ENCODE measurements at places on chromosomes 2 and 18.

GRCh38 chr18:8175501-8176061 lies 433.7 kb upstream of the RAB12 start:
- DNase-seq, result peak; percentile 27

DNA sequence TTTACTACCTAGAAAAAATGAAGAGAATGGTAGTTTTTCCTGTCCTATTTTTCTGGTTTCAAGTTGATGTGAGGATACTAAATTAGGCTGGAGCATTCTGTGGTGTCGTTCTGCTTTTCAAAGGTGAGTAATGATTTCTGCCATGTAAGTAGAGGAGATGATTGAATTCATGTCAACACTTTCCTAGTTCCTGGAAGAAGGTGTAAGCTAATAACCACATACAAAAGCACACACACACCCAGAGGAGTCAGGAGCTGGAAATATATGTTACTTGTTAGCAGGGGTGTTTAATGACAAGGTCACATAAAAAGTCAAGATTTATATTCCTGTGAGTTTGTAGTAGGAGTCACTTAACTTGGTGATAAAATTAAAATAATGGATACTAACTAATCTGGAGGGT lies 172.1 kb downstream of the TMX3 start:
- no peak for DNase-seq

DNA sequence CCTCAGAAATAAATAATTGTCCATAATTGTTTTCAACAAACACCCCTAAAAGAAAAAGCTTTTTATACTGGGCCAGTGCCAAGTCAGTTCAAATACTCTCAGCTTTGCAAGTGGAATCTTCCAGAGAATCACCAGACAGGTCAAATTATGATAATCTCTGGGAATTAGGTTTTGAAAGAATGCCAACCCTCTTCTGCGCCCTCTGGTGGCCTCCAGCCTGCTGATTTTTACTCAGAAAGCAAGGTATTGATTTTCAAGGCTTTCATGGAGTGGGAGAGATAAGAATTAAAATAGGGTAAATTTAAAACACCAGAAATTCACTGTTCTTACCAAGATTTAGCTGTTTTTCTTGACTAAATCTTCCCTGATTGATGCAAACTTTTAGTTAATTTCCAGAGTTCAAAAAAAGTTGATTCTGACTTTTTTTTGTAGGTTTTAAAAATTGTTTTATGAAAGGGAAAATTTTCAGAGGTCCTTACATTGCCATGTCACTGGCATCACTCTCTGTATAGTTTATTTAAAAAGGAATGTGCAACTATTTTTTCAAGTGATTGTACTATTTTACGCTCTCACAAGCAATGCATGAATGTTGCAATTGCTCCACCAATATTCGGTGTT lies 282.9 kb upstream of the TNP1 start:
- no peak for DNase-seq

GRCh38 chr2:144402251-144402650 lies 117.7 kb downstream of the ZEB2 start:
- no peak for DNase-seq

DNA sequence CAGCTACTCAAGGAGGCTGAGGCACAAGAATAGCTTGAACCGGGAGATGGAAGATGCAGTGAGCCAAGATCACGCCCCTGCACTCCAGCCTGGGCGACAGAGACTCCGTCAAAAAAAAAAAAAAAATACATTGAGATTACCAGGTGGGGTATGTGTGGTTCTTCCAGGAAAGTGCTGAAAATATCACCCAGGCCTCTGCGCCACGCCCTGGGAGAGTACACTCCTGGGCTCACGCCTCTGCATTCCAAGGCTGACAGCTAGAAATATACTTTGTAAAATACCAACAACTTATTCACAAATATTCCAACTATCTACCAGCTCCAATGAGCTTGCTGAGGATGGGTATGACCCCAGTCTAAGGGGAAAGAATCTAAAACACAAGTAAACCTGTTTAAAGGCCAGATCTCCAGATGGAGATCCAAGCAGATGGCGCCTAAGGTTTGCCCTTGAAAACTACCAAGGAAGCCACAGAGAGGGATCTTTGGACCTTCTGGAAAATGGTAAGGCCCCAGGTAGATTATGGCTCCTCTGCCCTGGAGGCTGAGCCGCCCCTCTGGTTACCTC lies 21.6 kb upstream of the B3GNT7 start:
- no peak for DNase-seq

All from COLO829 (cell line).